Activated CD4-positive, alpha-beta T cell treated with anti-CD3 and anti-CD28 coated beads, Interleukin-2, amount 50 U/mL, for 1 hour (primary cell): ENCODE measurements at places on chromosomes 4 and X.
A peak's percentile ranks its signal among the peaks of the same experiment; 100 is the strongest.

DNA sequence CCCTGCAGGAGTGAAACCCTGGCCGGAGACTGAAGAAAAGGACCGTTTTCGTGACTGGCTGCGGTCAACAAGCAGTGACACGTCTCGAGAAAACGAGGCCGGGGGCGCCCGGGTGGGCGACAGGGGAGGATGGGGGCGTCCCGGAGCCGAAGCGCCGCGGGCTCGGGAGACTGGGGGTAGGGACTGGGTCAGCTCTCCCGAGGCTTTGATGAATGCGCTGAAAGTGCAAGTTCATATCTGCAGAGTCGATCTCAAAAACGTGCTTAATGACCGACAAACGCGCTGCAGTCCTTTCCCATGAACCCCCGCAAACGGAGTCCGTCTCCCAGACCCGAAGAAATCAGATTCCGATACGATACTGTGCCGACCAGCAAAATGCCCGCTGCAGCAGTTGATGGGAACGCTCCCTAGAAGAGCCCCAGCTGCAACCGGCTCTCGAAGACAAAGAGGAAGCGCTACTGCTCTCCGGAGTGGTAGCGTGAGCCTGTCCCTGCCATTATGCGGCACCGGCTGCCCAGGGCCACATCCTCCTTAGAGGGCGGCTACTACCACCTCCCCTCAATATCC is 806 bp upstream of the CD99L2 start:
- peak; percentile 9 for DNase-seq

GRCh38 chr4:6252051-6252450 is 17.6 kb upstream of the WFS1 start:
- no peak for DNase-seq

- no peak for DNase-seq
Measured at GRCh38 chr4:3784454-3785291, 18.5 kb downstream of the ADRA2C start.

DNA sequence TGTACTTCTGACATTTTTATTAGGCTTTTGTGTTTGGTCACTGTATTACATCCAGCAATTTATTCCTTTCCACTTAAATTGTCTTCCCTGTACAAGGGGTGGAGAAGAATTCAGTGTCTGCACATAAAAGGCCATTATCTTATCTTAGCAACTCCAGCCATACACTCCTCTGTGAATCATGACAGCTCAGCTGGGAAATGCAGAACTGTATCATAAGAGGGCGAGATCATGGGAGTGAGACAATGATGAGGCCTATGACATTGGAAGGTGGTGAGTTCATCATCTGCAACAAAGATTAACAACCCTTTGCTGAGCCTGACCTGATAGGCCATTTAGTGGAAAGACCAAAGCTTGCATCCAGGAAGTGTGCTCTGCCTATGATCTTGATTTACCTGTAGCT is 33.3 kb downstream of the SLIT2 start:
- no peak for DNase-seq

DNA sequence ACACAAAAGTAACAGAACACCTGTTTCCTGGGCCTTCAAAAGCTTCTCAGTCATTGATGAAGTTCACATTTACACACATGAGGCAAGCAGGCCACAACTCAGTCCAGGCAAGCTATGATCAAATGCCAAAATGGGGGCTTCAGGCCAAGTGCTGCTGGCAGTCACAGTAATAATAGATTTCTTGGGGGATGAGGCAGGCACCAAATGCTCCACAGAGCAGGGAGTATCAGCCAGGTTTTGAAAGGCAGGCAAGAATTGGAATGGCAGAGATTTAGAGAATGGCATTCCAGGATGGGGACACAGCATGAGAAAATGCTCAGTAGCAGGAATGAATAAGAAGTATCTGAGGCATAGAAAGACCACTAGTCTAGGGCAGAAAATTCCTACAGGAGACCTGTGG is 52.8 kb downstream of the GRIA3 start:
- DNase-seq = no peak

DNA sequence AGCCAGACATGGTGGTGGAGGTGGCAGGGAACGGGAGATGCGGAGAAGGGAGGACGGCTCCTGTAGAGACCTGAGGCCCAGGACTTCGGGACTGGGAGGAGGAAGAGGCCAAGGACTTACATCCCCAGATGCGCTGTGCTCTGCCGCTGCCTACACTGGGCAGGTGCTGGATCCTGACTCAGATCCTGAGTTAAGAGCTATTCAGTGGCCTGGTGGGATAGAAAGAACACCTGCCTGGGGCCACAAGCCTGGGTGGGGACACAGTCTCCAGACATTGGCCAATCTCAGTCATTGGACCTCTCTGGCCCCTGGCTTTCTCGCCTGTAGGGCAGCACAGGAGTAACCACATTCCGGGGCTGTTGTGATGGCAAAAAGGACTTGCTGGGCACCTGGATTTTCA is 10.9 kb upstream of the MSX1 start:
- DNase-seq = no peak

DNA sequence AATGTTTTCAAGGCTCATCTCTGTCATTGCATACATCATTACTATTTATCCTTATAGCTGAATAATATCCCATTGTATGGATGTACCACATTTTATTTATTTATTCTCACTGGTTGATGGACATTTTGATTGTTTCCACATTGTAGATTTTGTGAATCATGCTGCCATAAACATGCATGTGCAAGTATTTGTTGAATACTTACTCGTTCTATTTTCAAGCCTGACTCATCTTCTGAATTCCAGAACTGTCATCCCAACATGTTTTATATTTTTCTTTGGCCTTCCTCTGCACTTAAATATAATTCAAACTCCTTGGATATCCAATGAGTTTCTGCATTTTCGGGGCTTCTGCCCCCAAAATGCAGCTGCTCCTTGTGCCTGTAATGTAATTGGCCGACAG is 77.6 kb downstream of the MXRA5 start:
- DNase-seq = no peak

GRCh38 chr4:76563454-76564122 is 128.6 kb downstream of the SHROOM3 start:
- DNase-seq = no peak

GRCh38 chr4:94534401-94535312 is 82.9 kb downstream of the PDLIM5 start:
- no peak for DNase-seq

DNA sequence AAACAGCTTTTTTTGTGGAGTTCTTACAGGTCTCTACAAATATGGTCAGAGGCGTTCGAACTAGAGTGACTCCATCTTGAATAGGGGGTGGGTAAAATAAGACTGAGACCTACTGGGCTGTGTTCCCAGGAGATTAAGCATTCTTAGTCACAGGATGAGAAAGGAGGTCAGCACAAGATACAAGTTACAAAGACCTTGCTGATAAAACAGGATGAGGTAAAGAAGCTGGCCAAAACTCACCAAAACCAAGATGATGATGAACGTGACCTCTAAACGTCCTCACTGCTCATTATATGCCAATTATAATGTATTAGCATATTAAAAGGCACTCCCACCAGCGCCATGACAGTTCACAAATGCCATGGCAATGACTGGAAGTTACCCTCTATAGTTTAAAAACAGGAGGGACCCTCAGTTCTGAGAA is 42.8 kb upstream of the SPP1 start:
- DNase-seq = no peak

DNA sequence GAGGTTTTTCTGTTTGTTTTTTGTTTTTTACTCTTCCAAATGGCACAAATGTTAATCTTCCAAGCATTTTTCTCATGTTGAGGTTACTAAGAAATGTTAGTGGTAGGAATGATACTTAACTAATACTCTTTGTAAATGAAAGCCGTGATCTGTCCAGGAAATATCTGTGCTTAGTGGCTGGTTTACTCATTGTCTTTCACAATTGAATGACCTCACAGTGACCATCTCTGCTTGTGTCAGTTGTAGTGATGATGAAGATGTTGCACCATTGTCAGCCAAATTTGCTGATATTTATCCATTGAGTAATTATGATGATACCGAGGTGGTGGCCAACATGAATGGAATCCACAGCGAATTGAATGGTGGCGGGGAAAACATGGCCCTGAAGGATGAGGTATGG is 93.5 kb downstream of the TNIP2 start:
- DNase-seq = no peak

DNA sequence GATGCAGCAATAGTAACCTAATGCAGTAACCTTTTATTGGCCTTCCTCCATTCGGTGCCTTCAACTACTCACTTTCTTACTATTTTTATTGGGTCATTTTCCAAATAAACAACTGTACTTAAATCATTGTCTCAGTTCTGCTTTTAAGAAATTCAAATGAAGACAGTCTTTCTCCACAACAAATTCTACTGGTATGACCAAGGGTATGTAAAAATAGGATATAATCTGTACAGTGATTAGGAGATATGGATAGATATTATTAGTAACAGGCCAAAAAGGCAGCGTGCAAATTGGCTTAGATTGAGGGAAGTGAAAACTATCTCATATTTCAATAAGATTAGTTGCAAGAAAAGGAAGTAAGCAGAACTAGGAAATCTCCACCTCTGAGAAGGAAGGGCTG is 177.4 kb upstream of the PPP1R2C start:
- DNase-seq = no peak

DNA sequence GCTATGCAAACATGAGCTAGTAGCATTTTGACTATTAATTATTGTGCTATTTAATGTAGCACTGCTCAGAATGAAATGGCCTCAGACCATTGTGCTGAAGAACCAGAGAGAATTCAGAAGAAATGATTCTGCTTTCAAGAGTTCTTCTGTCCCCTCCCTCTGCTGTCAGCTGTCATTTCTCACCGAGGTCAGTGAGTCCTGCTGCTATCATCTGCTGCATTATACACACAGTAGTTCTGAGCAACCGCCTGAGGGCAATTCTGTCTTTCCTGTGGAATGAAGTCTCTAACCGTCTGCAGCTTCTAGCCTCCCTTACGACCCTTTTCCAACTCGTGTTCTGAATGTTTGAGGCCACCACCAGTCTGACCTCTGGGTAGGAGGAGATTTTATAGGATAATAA is 249.4 kb downstream of the HNRNPD start:
- no peak for DNase-seq

DNA sequence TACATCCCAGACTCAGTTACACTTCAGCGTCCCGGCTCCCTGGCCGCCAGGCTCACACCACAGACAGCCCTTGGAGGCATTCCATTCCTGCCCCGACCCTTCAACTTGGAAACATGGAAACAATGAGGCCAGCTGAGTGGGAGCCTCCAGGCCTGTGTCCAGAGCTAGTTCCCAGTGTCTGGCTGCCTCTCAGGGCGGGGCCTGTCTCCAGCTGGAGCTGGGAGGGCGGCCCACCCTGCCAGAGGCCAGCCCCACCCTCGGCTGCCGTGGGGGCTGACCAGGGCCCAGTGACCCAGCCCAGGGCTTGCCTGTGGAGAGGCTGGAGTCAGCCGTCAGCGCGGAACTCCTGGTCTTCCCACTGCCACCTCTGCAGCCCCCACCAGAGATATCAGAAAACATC is 37.4 kb upstream of the SPON2 start:
- DNase-seq = no peak

- no peak for DNase-seq
Measured at GRCh38 chr4:40582413-40582812, 47.3 kb downstream of the RBM47 start.

- DNase-seq = no peak
Measured at GRCh38 chrX:17496407-17496806, 121.4 kb downstream of the NHS start.
